ENCODE measurements at places on chromosomes 11 and 22. TPM values are rescaled to one million over a fixed set of nuclear protein-coding genes. Genes with fewer than 3 reads are reported as not detected.

GVQW3 gene
- polyA plus RNA-seq = 1.7 TPM

DSCAML1 gene
- polyA plus RNA-seq = not detected

PATE2 gene
- polyA plus RNA-seq = not detected

LSP1 gene
- polyA plus RNA-seq = not detected

PGA5 gene
- 2.1 TPM for polyA plus RNA-seq

ACR gene
- polyA plus RNA-seq = not detected

FGF3 gene
- polyA plus RNA-seq = not detected

LMF2 gene
- 25.7 TPM for polyA plus RNA-seq

EP300 gene
- polyA plus RNA-seq = 28.4 TPM

CATSPER1 gene
- polyA plus RNA-seq = 0.40 TPM

WT1 gene
- not detected for polyA plus RNA-seq

OR5B21 gene
- not detected for polyA plus RNA-seq

SYCE3 gene
- polyA plus RNA-seq = not detected

MUC2 gene
- polyA plus RNA-seq = not detected

PRODH gene
- polyA plus RNA-seq = not detected

OR8D4 gene
- not detected for polyA plus RNA-seq

Data from AG04450 (cell line).